ENCODE measurements at places on chromosomes 11 and 22. TPM values are rescaled to one million over a fixed set of nuclear protein-coding genes. Genes with fewer than 3 reads are reported as not detected.

Gene DEPDC7
- total RNA-seq: 10.4 TPM

Gene OR5P2
- total RNA-seq: not detected

Gene ARHGEF17
- 69.2 TPM for total RNA-seq

Gene SERHL2
- total RNA-seq: 2.9 TPM

Gene C22orf42
- total RNA-seq: not detected

Gene CAVIN3
- total RNA-seq: 16.3 TPM

Gene VWA5A
- total RNA-seq: 60.2 TPM

Gene SCGB1D2
- total RNA-seq: not detected

Gene CD6
- total RNA-seq: 5.3 TPM

Gene POU2AF2
- total RNA-seq: 5.0 TPM

Gene BATF2
- 5.5 TPM for total RNA-seq

Gene CSNK1E
- total RNA-seq: 131 TPM

Gene JHY
- 2.4 TPM for total RNA-seq

Gene NOX4
- 1.9 TPM for total RNA-seq

Gene OR8D4
- total RNA-seq: not detected

Gene KCNJ1
- total RNA-seq: not detected

Gene SHISAL1
- 3.8 TPM for total RNA-seq

Gene RAB39A
- total RNA-seq: 1.6 TPM

Gene ZNF214
- 4.1 TPM for total RNA-seq

Gene CYP2D6
- 2.7 TPM for total RNA-seq

Gene KRTAP5-10
- total RNA-seq: not detected

Gene TMEM132A
- 18.5 TPM for total RNA-seq

Gene MYOD1
- total RNA-seq: not detected

Gene LINC01488
- not detected for total RNA-seq

Gene APIP
- 48.8 TPM for total RNA-seq

Gene SCUBE2
- total RNA-seq: 22.0 TPM

Gene AHNAK
- total RNA-seq: 549 TPM

Gene GCAT
- 22.3 TPM for total RNA-seq

Gene RCN1
- 24.0 TPM for total RNA-seq

Gene OR52I1
- not detected for total RNA-seq

Gene SELENOH
- 120 TPM for total RNA-seq

Gene TRIM49
- total RNA-seq: not detected

Gene IGSF22
- 4.9 TPM for total RNA-seq

Measured in mucosa of gallbladder (tissue), 1 donor.